Fibroblast of the conjunctiva (primary cell): ENCODE measurements at places on chromosomes 13 and 19.

DNA sequence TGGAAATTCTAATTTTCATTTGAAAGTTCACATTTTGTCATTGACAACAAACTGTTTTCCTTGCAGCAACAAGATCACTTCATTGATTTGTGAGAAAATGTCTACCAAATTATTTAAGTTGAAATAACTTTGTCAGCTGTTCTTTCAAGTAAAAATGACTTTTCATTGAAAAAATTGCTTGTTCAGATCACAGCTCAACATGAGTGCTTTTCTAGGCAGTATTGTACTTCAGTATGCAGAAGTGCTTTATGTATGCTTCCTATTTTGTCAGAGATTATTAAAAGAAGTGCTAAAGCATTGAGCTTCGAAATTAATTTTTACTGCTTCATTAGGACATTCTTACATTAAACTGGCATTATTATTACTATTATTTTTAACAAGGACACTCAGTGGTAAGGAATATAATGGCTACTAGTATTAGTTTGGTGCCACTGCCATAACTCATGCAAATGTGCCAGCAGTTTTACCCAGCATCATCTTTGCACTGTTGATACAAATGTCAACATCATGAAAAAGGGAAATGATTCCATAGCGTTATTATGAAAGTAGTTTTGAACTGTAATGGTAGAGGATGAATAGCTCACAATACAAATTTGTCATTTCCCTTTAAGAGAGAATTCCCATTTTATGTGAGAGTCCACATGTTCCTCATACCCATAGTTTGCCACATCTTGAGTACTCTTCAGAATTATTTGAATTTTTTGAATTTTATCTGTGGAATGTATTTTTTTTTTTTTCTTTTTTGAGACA is 2.6 kb downstream of the BRCA2 start:
- DNase-seq = no peak

DNA sequence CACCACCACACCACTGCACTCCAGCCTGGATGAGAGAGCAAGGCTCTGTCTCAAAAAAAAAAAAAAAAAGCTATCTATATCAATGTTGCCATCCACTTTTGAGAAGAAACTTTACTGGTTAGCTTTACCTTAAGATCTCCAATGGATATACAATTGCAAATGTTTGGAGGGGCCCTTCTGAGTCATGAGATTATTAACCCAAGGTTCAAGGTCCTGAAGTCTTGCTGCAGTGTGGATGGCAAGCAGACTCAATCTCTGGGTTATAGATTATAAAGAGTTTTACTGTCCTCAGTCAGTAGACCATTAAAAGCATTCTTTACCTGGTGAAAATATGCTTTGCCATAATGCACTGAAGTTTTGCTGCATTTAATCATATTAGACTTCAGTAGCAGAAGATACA is 3.7 kb upstream of the ZNF431 start:
- no peak for DNase-seq

DNA sequence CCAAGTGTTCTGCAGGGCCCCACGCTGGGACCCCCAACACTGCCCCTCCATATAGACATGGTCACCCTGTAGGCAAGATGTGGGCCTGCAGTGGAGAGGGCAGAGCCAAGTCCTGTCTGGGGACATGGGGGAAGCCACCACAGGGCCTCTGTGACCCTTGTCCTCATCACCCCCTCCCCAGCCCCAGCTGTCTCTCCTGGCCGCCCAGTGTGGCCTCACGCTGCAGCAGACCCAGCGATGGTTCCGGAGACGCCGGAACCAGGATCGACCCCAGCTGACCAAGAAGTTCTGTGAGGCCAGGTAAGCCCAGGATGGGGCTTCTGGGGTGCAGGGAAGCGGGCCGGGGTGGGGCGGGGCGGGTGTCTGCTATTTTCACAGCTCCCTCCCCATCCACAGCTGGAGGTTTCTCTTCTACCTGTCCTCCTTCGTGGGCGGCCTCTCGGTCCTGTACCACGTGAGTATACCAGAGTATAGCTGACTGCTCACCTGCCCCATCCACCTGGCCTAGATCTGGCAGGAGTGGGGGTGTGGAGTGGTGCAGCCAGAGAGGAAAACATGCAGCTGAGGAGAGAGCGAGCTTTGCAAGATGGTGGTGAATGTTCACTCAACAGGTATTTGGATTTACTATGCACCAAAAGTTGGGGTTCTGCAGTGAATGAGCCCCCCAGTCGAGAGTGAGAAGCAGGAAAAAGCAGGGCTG is 46.4 kb downstream of the CERS4 start:
- DNase-seq = no peak

DNA sequence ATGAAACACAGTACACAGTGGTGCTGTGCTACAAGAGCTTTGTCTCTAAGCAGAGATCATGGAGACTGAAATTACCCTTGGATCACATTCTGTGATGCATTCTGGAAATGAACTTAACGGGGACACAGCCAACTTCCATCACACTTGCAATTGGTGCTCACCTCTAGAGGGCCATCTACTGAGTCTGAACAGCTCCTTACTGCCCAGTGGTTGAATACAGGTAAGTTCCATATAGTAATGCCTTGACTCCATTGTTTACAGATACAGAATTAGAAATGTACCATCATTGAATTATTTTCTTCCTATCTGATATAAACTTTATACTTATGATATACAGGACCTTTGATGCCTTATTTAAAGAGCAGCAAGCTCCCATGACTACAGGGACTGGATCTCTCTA is 686.4 kb downstream of the PCDH9 start:
- DNase-seq = no peak

GRCh38 chr13:74476365-74476764 is 342.2 kb upstream of the KLF12 start:
- DNase-seq = no peak

- no peak for DNase-seq
These were observed 42.2 kb downstream of the DHRS12 start for GRCh38 chr13:51761643-51762350.

- DNase-seq = no peak
These were observed 769.8 kb upstream of the MIR17HG start for GRCh38 chr13:90577726-90578125.

- no peak for DNase-seq
These were observed 15.3 kb downstream of the FPR3 start for GRCh38 chr19:51810223-51810622.
